Caco-2 (cell line): ENCODE measurements at places on chromosomes 7 and 10. TPM values are rescaled to one million over a fixed set of nuclear protein-coding genes. Genes with fewer than 3 reads are reported as not detected.

- H3K27ac ChIP-seq, result no peak overlapping the region
- H3K4me1 ChIP-seq, result no peaks in the 10 kb centered on the region
- H3K4me3 ChIP-seq, result no peak overlapping the region
- peaks cover 2% of the 10 kb centered on the region; the same call in 1 of the 2 replicates for H3K36me3 ChIP-seq
- H3K27me3 ChIP-seq, result no peaks in the 10 kb centered on the region
Measured at GRCh38 chr10:91987397-91988037, 63.9 kb downstream of the BTAF1 start.

DNA sequence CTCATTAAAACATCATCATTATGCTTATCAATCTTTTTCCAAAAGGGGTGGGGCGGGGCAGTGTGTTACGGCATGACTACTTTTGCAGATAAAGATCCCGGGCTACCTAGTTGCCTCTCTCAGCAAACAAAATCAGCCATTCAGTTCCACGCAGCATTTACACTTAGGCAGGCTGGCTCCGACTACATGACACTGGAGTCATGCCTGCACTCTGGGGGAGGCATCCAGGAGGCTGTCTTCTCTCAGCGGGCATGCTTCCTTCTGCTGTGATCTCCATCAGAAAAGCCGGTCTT, 193.9 kb upstream of the TCF7L2 start:
- H3K27me3 ChIP-seq, result no peaks in the 10 kb centered on the region
- H3K36me3 ChIP-seq, result no peaks in the 10 kb centered on the region
- H3K4me1 ChIP-seq, result peaks cover 50% of the 10 kb centered on the region
- no peak overlapping the region for H3K4me3 ChIP-seq
- no peak overlapping the region for H3K27ac ChIP-seq

DNA sequence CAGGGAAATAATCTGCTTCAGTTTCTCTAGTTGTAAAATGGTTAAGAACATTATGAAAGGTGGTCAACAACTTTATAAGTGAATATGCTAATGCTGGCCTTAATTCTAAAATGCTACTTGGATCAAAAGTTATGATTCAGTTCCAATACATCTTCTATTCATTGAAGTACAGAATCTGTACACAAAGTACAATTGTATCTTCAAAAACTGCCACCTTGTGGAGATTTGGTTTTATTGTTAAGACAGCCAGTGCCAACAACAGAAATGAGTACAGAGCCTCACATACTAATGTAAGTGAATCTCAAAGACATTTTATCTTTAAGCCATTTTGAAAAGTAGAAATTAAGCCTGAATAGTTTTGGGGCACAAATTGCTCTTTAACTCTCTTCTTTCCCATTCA, 194.0 kb downstream of the CFTR start:
- no peaks in the 10 kb centered on the region for H3K27me3 ChIP-seq
- H3K4me1 ChIP-seq, result peaks cover 60% of the 10 kb centered on the region
- no peak for DNase-seq
- H3K36me3 ChIP-seq, result no peaks in the 10 kb centered on the region
- H3K27ac ChIP-seq, result peak overlapping the region; percentile 87

- no peaks in the 10 kb centered on the region for H3K36me3 ChIP-seq
- H3K27ac ChIP-seq, result no peak overlapping the region
- H3K4me1 ChIP-seq, result peaks cover 16% of the 10 kb centered on the region
- no peak for DNase-seq
- no peaks in the 10 kb centered on the region for H3K27me3 ChIP-seq
- H3K4me3 ChIP-seq, result no peak overlapping the region
Measured at GRCh38 chr7:148847815-148848734, 36.0 kb downstream of the EZH2 start.

DNA sequence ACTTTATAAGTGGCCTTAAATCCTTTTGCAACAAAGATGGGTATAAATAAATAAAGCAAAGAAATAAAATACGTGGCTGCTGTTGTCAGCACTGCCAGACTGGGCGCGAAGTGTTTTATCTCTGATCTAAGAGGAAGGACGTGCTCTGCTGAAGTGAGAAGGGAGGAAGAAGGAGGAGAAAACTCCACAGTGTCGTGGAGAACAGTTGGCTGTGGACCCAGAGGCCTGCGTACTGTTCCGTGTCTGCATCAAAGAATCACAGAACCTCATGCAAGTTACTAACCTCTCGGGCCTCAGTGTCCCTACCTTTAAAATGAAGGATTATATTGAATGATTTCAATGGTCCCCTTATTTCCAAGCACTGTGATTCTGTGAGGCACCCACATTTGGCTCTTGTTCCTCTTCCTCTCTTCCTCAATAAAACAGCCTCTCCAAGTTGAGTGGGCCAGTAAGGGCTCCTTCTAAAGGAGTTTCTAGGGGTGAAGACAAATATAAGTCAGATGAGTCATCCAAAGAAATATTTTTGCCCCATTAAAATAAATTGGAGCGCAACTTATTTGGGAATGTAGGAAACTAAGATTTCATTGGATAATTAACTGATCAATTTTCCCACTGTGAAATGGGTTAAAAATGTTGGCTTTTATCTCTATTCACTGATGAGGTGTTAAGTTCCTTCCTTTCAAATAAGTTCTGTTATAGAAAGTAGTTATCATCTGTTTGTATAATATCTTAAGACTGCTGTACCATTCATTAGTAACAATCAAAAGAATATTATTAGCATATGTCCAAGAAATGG, 126.9 kb upstream of the EFCAB10 start:
- no peaks in the 10 kb centered on the region for H3K4me1 ChIP-seq
- no peak overlapping the region for H3K4me3 ChIP-seq
- no peak overlapping the region for H3K27ac ChIP-seq
- H3K36me3 ChIP-seq, result no peaks in the 10 kb centered on the region
- no peak for DNase-seq

Gene SNX10
- 7.6 and 8.8 TPM in 2 replicates for total RNA-seq

GRCh38 chr10:69080226-69080625, 7.7 kb upstream of the SRGN start:
- no peaks in the 10 kb centered on the region; the same call in 1 of the 2 replicates for H3K27me3 ChIP-seq
- H3K36me3 ChIP-seq, result no peaks in the 10 kb centered on the region
- no peaks in the 10 kb centered on the region for H3K4me1 ChIP-seq
- no peak for DNase-seq

GRCh38 chr10:125009661-125010161, 67.8 kb downstream of the ZRANB1 start:
- DNase-seq, result no peak
- no peaks in the 10 kb centered on the region for H3K4me1 ChIP-seq
- H3K4me3 ChIP-seq, result no peak overlapping the region
- H3K36me3 ChIP-seq, result 0 out of 2 replicates have a peak, but pooled peaks cover 1% of the 10 kb centered on the region
- H3K27ac ChIP-seq, result peak overlapping the region; percentile 12

GRCh38 chr7:148262721-148263229, 327.8 kb upstream of the C7orf33 start:
- H3K4me3 ChIP-seq, result peak overlapping the region; percentile 21
- no peaks in the 10 kb centered on the region for H3K36me3 ChIP-seq
- peaks cover 3% of the 10 kb centered on the region; the same call in 1 of the 2 replicates for H3K4me1 ChIP-seq
- peak; percentile 70 for DNase-seq
- peak overlapping the region; percentile 46 for H3K27ac ChIP-seq
